B cell (primary cell): ENCODE measurements at places on chromosomes 1 and 21. TPM values are rescaled to one million over a fixed set of nuclear protein-coding genes. Genes with fewer than 3 reads are reported as not detected.

The ZNF692 gene
- 53.1 and 56.9 TPM in 2 replicates for total RNA-seq

DNA sequence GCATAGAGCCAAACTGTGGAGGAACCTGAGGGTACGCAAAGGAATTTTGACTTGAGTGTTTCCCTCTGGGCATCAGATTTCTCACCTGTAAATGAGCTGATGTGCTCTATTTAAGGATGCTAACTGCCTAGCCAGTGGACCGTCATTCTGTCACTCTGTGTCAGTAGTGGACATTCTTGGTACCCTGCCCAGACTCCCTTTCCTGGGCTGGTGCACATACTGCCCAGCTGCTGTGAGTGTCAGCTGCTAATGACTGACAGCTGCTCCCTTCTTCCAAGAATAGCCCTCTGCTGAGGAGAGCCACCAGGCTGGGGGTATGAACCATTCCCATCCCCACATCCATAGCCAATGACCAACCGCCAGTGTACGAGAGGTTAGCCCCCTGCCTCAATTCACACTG, 193.1 kb upstream of the DAB1 start:
- DNase-seq, result no peak

The SLC5A9 gene
- not detected in 2 replicates for total RNA-seq

DNA sequence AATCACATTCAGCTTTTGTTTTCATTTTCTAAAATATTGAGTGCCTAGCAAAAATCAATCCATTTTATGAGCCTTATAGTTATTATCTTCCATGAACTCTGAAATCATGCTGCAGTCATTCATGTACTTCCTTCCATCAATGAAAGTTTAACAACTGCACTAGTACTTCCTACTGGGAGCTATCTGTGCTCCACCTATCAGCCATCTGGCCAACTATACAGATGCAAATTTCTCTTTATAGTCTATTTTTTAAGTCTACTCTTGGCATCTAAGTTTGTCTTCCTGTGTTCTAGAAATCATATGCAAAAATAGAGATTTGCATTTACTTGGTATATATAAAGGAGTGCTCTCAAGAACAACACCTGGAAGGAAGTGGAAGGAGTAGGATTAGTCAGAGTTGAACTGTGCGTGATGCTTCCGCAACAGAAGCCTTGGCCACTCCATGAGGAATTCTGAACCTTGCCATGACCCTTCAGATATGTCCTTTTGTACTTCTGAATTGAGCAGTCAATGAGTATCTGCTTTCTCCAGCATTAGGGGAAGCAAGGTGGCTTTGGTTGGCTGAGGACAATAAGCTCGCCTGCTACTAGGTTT, 403.2 kb upstream of the ADAMTS5 start:
- no peak for DNase-seq

The FALEC gene
- total RNA-seq, result 2.0 and 2.6 TPM in 2 replicates
